ENCODE measurements at places on chromosomes 2 and 18. TPM values are rescaled to one million over a fixed set of nuclear protein-coding genes. Genes with fewer than 3 reads are reported as not detected.

ASAP2 gene
- total RNA-seq: 39.0 TPM

DNA sequence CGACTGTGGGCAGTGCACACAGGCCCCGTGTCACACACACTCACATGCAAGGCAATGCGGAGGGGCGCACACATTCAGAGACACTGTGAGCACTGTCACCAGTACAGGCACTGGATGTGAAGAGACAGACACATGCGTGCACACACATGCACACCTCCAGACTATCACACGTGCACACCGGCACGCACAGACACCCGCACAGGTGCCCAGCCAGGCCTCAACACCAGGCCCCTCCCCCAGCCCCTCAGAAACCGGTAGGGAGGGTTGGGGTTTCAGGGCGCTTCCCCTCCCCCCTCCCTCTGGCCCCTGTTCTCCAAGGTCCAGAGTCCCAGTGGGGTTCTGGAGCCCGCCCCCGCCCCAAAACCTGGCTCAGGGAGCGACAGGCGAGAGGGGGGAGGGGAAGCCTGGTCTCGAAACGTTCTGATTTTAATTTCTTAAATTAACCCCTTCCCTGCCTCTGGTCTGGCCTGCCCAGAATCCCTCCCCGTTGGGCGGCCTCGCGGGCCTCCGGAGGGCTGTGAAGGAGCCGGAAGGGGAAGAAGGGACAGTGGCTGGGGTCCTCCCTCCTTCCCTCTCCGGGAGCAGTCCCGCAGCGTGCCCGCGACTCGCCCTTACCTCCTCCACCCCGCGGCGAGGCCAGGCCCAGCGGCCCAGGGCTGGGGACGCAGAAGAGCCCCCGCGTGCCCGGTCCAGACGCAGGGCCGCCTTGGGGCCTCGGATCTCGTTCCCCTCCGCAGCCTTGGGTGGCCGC, 558 bp downstream of the FBXO41 start:
- no peak for DNase-seq

- DNase-seq: peak; percentile 33
Observed at GRCh38 chr18:9366126-9366714, 31.6 kb downstream of the TWSG1 start.

TANC1 gene
- total RNA-seq: 49.9 TPM

GRCh38 chr2:118878531-118879149, 31.2 kb upstream of the EN1 start:
- DNase-seq: no peak

GRCh38 chr2:69776886-69777785, 35.2 kb downstream of the ANXA4 start:
- no peak for DNase-seq

GRCh38 chr2:203799908-203800307, 67.7 kb upstream of the CTLA4 start:
- no peak for DNase-seq

DNA sequence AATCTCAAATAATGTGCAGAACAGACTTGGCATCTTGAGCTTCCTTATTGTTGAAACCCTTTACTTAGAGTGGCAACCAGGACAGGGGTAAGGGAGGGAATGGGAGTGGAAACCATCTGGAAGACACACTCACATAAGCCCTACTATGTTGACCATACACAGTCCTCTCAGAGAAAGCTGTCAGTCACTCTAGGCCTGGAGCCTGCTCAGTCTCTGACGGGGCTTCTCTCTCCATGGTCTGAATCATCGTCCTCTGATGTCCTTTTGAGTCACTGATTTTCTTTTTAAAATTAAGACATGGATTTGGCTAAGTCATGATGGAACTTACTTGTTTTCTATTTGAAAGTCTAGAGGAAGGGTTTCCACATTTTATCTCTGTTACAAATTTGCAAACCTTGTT, 74.0 kb downstream of the MYO1B start:
- DNase-seq: peak; percentile 41

CXCR2 gene
- total RNA-seq: not detected

GRCh38 chr2:12330916-12331315, 385.8 kb upstream of the TRIB2 start:
- DNase-seq: no peak

PTPRN gene
- 0.86 TPM for total RNA-seq

- peak; percentile 97 for DNase-seq
Observed at GRCh38 chr2:101111917-101112771, 39.0 kb downstream of the TBC1D8 start.

DNA sequence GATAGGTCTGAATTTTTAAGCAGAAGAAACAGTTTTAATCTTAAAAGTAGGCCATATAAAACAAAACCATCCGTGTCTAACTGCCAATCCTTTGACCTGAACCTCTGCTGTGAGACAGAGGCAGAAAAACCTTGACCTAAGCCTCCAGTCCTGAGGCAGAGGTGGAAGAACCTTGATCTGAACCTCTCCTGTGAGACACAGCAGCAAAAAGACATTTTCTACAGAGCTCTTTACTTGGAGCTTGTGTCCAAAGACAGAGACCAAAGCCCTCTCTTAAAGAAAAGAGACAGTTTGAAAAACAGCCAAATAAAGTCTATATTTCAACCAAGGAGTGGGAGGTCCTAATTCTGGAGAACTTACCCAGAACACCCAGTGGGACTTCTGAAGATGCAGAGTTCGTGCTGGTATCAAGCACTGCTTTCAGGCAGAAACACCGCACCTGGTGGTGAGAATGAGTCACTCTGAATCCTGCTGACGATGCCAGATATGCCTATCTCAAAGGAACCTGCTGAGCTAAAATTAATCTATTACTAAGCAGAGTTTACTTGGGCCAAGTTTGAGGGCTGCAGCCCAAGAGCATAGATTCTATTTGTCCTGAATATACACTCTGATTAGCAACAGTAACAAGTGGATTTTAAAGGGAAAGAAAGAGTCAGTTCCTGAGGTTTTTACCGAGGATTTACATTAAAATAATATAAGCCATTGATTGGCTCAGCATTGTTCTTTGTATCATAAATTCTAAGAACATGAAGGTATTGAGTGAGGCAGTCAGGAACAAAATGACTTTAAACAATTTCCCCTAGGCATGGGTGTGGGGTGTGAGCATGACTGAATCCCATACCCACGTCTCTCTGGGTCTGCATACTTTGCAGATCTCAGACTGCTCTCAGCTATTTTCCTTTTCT, 806.4 kb downstream of the TRIB2 start:
- no peak for DNase-seq

CAVIN2 gene
- 8.4 TPM for total RNA-seq

GRCh38 chr2:19362094-19362754, 3.8 kb upstream of the OSR1 start:
- peak; percentile 55 for DNase-seq

GRCh38 chr2:158024288-158024898, 77.3 kb upstream of the UPP2 start:
- DNase-seq: peak; percentile 55

ELMOD3 gene
- 15.8 TPM for total RNA-seq

GRCh38 chr2:69594341-69594740, 49.2 kb downstream of the AAK1 start:
- peak; percentile 64 for DNase-seq

DNA sequence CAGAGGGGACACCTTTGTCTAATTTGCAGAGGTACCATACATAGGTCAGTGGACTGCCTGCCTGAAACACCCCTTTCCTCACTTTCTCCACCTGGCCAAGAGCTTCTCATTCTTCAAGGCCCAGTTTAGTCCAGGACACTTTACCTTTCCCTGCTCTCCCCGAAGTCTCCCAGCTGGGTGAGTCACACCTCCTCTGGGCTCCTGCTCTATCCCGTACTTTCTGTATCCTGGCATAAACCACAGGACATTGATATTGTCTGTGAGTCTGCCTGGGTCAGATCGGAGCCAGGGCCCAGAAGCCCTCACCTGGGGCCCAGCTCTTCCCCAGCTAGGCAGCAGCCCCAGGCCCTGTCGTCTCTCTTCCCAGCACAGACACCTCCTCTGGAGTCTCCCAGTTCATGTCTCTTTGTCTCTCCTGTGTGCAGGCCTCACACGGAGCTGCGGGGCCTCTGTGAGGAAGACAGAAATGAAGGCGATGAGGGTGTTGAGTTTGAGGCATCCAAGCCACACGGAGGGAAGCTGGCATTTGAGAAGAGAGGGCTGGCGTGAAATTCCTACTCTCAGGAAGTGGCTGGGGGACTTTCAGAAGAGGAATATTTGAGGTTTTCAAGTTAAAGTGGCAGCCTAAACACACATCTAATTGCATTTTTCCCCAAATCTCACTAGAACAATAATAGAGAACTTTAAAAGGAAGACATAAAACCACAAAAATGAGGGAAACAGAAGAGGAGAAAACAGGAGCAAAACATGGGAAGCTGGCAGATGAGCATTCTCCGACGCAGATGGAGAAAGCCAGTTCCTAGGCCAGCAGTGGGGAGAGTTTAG, 79.6 kb upstream of the LAPTM4A start:
- DNase-seq: no peak

DNA sequence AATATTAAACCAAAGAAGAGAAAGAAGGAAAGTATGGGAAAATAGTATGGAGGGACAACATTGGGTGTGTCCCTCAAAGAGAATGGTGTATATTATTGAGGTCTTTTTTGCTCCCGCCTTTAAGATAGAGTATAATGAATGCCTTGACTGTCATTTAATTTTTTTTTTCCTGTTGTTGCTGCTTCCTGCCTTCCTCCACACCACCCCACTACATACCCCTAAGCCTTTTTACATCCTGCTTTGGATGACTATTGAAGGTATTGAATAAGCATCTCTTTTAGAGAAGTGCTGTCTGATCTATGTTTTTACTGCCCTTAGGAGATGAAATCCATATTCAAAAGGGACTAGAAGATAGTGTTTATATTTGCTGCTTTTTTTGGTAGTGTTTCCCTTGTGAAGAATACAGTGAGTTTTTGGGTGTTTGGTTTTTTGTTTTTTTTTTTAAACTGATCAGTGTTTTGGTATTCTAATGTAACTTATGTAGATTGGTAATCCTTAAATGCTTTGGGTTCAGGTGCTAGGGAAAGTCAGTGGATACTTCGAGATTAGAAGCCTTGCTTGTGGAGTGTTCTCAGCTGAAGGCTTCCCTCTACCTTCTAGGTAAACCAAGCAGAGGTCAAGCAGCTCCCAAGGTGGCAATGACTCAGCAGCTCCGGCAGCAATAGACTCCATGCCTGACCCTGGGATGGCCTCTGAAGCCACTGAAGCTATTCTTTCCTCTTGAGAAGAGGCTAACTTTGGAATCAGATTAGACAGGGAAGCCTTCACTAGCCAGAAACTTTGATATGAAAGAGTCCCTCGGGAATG, 5.0 kb downstream of the FZD7 start:
- peak; percentile 42 for DNase-seq

DNA sequence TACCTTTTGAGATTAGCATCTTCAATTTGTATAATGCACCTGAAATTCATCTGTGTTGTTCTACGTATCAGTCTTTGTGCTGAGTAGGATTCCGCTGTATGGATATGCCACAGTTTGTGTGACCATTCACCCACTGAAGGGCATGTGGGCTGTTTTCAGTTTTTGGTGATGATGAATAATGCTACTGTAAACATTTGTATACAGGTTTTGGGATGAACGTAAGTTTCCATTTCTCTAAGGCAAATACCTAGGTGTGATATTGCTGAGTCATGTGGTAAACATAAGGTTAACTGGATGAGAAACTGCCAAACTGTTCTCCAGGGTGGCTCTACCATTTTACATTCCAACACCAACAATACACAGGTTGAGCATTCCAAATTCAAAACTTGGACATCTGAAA, 35.1 kb downstream of the CABYR start:
- no peak for DNase-seq

SOX11 gene
- under 0.01 TPM for total RNA-seq

DNA sequence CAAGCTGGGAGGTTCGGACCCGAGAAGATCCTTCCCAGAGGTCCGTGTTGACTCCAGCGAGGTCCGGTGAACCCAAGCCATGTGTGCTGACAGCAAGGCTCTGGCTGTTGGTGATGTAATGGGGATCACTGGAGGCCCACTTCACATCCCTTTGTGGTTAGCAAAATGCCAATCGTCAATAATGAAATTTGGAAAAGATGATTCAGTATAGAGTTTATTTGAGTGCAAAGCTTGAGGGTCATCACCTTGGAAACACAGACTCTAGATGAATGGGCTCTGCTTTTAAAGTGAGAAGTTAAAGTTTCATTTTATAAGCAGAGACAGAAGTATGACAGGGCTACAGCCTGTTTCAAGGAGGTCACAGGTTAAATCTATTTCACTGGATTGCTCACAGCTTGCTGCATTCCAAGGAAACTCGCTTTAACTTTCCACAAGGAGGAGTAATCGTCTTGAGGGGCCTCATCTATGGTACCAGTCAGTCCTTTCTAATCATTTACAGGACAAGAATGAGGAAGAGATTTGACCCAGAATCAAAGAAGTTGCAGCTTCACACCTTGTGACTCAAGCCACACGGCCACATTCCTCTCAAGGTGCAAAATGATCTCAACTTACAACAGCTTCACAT, 140.5 kb downstream of the TPO start:
- peak; percentile 84 for DNase-seq

GPR39 gene
- total RNA-seq: 3.2 TPM

GRCh38 chr18:48151421-48152065, 221.1 kb upstream of the SMAD2 start:
- no peak for DNase-seq

GRCh38 chr18:45014047-45014501, 333.4 kb downstream of the SETBP1 start:
- peak; percentile 30 for DNase-seq

DNA sequence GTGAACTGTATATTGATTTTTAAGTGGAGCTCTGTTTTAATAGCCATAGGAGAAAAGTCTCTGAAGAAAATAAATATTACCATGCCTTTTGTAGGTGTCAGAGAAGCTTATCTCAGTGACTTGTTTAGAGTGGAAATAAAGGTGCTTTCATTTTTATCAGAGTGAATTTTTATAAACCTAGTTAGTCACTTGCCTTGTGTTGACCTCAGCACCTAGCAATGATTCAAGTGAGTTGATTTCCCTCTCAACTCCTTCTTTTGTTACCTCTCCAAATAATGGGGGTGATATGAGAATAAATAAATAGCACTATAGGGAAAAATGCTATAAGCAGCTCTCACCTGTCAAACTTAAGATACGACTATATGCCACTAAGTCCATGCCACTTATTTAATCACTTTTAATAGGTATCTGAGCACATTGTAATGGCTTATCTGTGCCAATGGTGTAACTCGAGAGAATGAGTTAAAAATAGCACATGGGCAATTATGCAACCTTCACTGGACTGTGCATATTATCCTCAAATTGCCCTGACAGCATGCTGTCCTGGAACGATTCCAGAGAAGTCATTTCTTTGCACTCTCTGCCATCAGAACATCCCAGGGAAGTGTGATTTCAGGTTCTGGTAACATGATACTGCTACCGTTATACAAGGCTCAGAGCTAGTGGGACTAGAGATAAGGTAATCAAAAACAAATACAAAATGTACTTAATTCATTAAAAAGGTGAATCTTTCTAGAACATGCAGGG, 290.8 kb downstream of the CCDC85A start:
- DNase-seq: peak; percentile 47

- peak; percentile 96 for DNase-seq
Observed at GRCh38 chr2:237171881-237172280, 86.2 kb downstream of the COPS8 start.

GRCh38 chr18:76587879-76588271, 92.8 kb upstream of the ZNF516 start:
- no peak for DNase-seq

- DNase-seq: no peak
Observed at GRCh38 chr18:55559739-55560138, 28.3 kb downstream of the TCF4 start.

Data from fibroblast of villous mesenchyme (primary cell).